ENCODE measurements at places on chromosomes 2 and 18. TPM values are rescaled to one million over a fixed set of nuclear protein-coding genes. Genes with fewer than 3 reads are reported as not detected.

Gene SIX2
- total RNA-seq: not detected

Gene ECEL1
- total RNA-seq: not detected

Gene SCYGR2
- not detected for total RNA-seq

Gene SNED1
- 72.1 TPM for total RNA-seq

Gene LONRF2
- 0.18 TPM for total RNA-seq

Gene RPIA
- 26.4 TPM for total RNA-seq

Gene FSIP2
- total RNA-seq: 0.57 TPM

Gene DLGAP1
- total RNA-seq: 1.6 TPM

Gene TWIST2
- total RNA-seq: not detected

Gene LPIN1
- total RNA-seq: 86.7 TPM

Gene CUL3
- 94.8 TPM for total RNA-seq

Gene PROM2
- total RNA-seq: not detected

Gene SLC11A1
- total RNA-seq: 2.7 TPM

Gene RESP18
- not detected for total RNA-seq

GRCh38 chr2:164008752-164009151 lies 272.9 kb upstream of the FIGN start:
- H3K4me1 ChIP-seq: no peaks in the 10 kb centered on the region
- no peak overlapping the region for H3K4me3 ChIP-seq
- no peaks in the 10 kb centered on the region for H3K27me3 ChIP-seq

GRCh38 chr2:185181901-185182300 lies 556.7 kb upstream of the FSIP2 start:
- no peaks in the 10 kb centered on the region for H3K27me3 ChIP-seq
- H3K4me1 ChIP-seq: no peaks in the 10 kb centered on the region
- no peak for DNase-seq
- H3K36me3 ChIP-seq: no peaks in the 10 kb centered on the region

DNA sequence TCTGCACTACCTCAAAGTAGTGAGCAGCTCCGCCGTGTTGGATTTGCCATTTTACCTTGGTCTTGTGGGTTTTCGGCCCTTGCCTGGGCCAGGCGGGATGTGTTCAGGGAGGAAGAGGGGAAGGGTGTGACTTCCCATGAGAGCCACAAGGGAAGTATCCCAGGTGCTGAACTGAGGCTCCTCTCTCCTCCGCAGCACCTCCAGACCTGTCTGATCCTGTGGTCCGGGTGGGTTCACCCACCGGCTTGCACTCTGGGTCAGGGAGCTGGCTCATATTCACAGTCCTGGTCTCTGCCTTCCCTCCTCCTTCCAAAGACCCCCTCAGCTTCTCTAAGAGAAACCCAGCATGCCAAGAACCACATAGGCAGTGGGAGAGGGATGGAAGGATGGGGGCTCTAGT lies 235.8 kb downstream of the SEPTIN10 start:
- H3K4me1 ChIP-seq: peaks cover 3% of the 10 kb centered on the region
- DNase-seq: no peak
- no peak overlapping the region for H3K4me3 ChIP-seq
- peaks cover 36% of the 10 kb centered on the region for H3K27me3 ChIP-seq
- H3K36me3 ChIP-seq: no peaks in the 10 kb centered on the region

DNA sequence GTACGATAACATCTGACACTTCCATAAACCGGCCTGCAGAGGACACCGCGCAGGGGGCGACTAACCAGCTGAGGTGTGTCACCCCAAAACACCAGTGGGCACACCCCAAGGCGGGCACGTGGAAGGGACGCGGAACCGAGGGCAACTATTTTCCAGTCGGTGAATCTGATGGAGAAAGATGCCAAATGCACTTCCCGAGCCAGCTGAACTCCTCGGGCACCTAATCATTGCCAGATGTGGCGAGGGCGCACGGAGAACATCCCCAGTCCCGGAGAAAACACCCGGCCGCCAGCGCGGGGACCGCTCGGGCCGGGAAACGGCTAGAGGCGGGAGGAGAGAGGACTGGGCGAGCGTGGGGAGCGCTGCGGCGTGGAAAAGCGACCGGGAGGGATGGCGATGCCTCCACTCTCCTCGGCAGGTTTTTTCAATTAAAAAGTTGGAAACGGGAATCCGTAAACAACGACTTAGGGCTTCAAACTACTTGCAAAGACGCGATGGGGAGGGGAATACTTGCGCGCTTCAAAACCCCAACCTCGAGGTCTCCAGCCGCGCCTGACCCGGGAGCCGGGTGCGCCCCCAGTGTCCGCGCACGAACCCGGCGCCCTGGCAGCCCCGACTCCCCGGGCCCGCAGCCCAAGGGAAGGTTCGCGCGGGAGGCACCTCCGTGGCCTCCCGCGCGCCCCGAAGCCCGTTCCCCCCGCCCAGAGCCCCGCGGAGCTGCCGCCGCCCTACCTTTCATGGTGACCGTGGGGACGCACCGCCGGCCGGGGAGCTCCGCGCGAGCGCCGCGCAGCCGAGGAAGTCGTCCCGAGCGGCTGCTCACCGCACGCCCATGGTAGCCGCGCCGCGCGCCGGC lies 497 bp downstream of the COLEC12 start:
- H3K27ac ChIP-seq: no peak overlapping the region
- H3K36me3 ChIP-seq: no peaks in the 10 kb centered on the region
- H3K4me3 ChIP-seq: peak overlapping the region; percentile 43
- no peak for DNase-seq
- H3K27me3 ChIP-seq: peaks cover 37% of the 10 kb centered on the region

GRCh38 chr2:44572196-44572900 lies 210.6 kb downstream of the CAMKMT start:
- H3K27me3 ChIP-seq: no peaks in the 10 kb centered on the region
- no peak overlapping the region for H3K4me3 ChIP-seq
- no peak for DNase-seq

DNA sequence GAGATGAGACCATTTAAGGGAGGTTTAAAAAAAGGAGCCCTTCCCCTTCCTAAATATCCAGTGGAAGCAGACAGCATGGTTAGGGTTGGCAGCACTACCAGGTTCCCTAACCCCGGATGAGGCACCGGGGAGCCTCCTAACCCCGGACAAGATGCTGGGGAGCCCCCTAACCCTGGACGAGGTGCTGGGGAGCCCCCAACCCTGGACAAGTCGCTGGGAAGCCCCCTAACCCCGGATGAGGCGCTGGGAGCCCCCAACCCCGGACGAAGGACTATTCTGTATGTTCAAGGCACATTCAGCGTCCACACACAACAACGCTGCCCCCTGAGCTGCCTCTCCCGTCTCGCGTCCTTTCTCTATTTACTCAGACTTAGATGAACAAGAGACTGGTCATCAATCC lies 51.9 kb downstream of the ANKMY1 start:
- no peak overlapping the region for H3K4me3 ChIP-seq
- H3K27me3 ChIP-seq: no peaks in the 10 kb centered on the region
- no peak for DNase-seq
- H3K4me1 ChIP-seq: peaks cover 2% of the 10 kb centered on the region

DNA sequence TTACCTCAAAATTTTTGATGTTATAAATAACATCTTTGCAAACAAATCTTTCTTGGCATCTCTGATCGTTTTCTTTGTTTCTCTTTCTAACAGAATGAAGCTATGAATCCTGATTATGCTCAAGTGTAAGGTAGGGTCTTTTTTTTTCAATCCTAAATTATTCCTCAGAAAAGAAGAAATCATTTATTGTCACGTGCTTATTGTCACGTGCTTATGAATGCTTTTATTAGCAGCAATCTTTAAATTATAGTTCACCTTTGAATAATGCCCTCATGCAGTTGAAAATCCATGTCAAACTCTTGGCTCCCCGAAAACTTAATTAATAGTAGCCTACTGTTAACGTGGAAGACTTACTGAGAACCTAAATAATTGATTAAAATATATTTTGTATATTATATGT lies 39.2 kb upstream of the EPAS1 start:
- no peak overlapping the region for H3K27ac ChIP-seq
- no peak overlapping the region for H3K4me3 ChIP-seq
- no peaks in the 10 kb centered on the region for H3K4me1 ChIP-seq
- no peak for DNase-seq
- no peaks in the 10 kb centered on the region for H3K36me3 ChIP-seq

DNA sequence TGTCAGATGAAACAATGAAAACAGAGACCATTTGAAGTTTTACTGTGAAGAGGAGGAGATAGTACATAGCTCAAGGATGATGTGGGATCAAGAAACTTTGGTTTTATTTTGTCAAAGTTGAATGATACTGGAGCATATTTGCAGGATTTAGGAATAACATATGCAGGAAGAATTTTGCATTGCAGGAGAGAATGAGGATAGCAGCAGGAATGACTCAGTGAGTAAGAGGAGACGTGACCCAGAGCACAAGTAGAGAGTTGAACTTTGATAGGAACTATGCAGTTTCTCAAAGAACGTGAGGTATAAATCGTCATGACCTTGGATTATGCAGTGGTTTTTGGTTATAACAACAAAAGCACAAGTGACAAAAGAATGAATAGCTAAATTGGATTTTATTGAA lies 47.7 kb downstream of the MAPRE2 start:
- H3K27me3 ChIP-seq: no peaks in the 10 kb centered on the region
- H3K36me3 ChIP-seq: no peaks in the 10 kb centered on the region
- no peak for DNase-seq
- peaks cover 29% of the 10 kb centered on the region for H3K4me1 ChIP-seq
- H3K4me3 ChIP-seq: no peak overlapping the region

DNA sequence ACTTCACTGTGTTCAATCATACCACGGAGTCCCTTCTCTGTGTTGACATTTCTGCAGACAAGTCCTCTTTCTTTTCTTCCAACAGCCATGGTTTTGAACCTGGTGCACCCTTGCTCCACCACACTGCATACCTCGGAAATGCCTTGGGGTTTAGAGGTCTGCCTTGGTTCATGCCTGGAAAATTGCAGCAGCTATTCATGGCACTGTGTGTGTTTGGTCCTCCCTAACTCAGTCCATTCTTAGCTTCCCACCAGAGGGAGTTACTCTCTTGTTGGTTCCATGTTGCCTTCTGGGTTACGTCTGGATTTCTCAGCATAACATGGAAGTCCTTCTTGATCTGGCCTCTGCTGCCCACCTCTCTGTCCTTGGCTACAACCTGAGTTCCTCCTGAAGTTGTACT lies 206.0 kb downstream of the FHOD3 start:
- no peaks in the 10 kb centered on the region for H3K4me1 ChIP-seq
- no peak overlapping the region for H3K4me3 ChIP-seq
- no peak for DNase-seq
- H3K27ac ChIP-seq: no peak overlapping the region

DNA sequence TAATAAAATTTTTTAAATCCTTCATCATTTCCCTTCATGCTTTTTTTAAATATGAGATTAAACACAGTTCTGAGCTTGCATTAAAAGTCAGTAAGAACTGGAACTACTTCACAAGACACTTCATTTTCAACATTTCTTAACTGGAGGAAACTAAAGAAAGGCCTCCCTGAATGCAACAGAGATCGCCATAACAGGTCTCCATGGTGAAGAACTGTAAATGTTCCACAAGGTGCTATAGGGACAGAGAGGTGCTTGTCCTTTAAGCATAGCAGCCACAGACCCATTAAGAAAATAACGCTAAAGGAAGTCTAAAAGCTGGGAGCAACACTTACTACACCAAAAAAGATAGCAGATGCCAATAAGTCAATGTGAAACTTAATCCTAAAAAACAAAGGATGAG lies 8.5 kb downstream of the STAM2 start:
- H3K4me1 ChIP-seq: peaks cover 26% of the 10 kb centered on the region
- no peaks in the 10 kb centered on the region for H3K36me3 ChIP-seq
- H3K27ac ChIP-seq: no peak overlapping the region
- no peak for DNase-seq
- H3K4me3 ChIP-seq: no peak overlapping the region

GRCh38 chr2:172461591-172462372 lies 34.4 kb downstream of the ITGA6 start:
- H3K36me3 ChIP-seq: peaks cover 3% of the 10 kb centered on the region
- H3K4me3 ChIP-seq: peak overlapping the region; percentile 96
- H3K27me3 ChIP-seq: no peaks in the 10 kb centered on the region
- peak; percentile 67 for DNase-seq

GRCh38 chr2:166229678-166230023 lies 101.8 kb upstream of the SCN1A start:
- H3K36me3 ChIP-seq: no peaks in the 10 kb centered on the region
- no peak overlapping the region for H3K4me3 ChIP-seq
- H3K27me3 ChIP-seq: no peaks in the 10 kb centered on the region
- H3K27ac ChIP-seq: no peak overlapping the region
- no peak for DNase-seq

GRCh38 chr2:189092936-189093335 lies 86.6 kb downstream of the COL5A2 start:
- no peak for DNase-seq
- peaks cover 8% of the 10 kb centered on the region for H3K4me1 ChIP-seq
- no peak overlapping the region for H3K4me3 ChIP-seq
- no peak overlapping the region for H3K27ac ChIP-seq
- no peaks in the 10 kb centered on the region for H3K36me3 ChIP-seq

GRCh38 chr2:107988108-107988507 lies 1.8 kb downstream of the SLC5A7 start:
- DNase-seq: no peak
- H3K4me3 ChIP-seq: no peak overlapping the region
- no peaks in the 10 kb centered on the region for H3K4me1 ChIP-seq
- no peak overlapping the region for H3K27ac ChIP-seq

GRCh38 chr18:79000997-79001396 lies 21.4 kb downstream of the SALL3 start:
- H3K27ac ChIP-seq: no peak overlapping the region
- no peak overlapping the region for H3K4me3 ChIP-seq
- no peaks in the 10 kb centered on the region for H3K36me3 ChIP-seq
- H3K27me3 ChIP-seq: peaks cover 31% of the 10 kb centered on the region
- no peaks in the 10 kb centered on the region for H3K4me1 ChIP-seq

DNA sequence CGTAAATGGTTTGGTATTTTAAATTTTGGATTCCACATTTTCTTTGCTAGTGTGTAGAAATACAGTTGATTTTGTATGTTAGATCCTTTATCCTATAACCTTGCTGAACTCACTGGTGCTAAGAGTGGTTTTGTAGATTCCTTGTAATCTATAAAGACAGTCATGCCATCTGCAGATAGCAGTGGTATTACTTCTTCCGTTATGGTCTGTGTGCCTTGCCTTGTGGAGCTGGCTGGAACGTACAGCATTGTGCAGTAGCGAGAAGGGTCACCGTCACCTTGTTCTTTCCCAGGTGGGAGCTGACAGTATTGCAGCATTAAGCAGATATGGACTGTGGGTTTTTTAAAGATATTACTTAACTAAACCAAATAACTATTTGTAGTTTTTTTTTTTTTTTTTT lies 33.7 kb downstream of the ATP9B start:
- no peak overlapping the region for H3K4me3 ChIP-seq
- no peak overlapping the region for H3K27ac ChIP-seq
- peaks cover 30% of the 10 kb centered on the region for H3K4me1 ChIP-seq

GRCh38 chr2:218245214-218245613 lies 15.6 kb upstream of the GPBAR1 start:
- peaks cover 12% of the 10 kb centered on the region for H3K4me1 ChIP-seq
- H3K27me3 ChIP-seq: no peaks in the 10 kb centered on the region
- H3K27ac ChIP-seq: peak overlapping the region; percentile 62
- H3K4me3 ChIP-seq: no peak overlapping the region
- DNase-seq: no peak

Measured in T-helper 17 cell (primary cell).